ENCODE measurements at places on chromosomes 13 and 19. TPM values are rescaled to one million over a fixed set of nuclear protein-coding genes. Genes with fewer than 3 reads are reported as not detected.

GRCh38 chr19:5171711-5172110, 168.9 kb downstream of the PTPRS start:
- H3K27ac ChIP-seq, result no peak overlapping the region
- DNase-seq, result no peak
- H3K4me3 ChIP-seq, result no peak overlapping the region
- H3K36me3 ChIP-seq, result no peaks in the 10 kb centered on the region

DNA sequence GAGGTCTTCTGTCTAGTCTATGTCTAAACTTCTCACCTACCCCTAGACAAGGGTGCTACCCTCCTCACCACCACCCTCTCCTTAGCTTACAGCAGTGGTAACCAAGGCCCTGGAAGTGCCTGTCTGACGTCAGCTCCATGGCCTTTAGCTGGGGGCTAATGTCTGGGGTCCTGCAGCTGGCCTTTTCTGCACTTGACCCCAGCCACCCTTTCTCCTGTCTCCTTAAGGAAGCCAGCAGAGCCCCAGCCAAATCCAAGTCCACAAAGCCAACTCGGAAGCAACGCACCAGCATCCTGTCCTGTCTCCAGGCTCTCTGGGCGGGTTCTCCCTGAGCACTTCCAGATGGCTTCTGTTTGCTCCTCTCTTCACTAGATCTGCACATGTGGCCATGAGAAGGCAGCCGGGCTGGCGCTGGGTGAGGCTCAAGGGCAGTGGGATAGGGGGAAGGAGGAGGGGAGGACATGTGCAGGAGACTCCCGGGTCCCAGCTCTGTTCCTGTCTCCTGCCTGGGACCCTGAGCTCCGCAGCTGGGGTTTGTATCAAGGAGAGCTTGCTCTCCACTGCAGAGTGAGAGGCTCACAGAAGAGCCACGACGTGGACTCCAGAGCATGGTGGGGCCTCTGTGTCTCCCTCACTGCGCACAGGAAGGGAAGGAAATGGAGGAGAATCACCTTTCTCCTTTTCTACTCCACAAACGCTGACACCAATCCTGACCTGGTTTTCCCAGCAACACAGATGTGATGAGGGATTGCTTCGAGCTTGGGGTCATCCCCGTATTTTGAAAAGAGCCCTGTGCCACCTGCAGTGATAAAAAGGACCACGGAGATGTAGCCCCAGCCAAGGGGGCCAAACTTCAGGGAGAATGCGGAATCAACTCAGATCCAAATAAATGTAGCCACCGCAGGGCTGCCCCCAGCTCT, 204.2 kb downstream of the USP12 start:
- no peak overlapping the region for H3K4me3 ChIP-seq
- no peaks in the 10 kb centered on the region for H3K4me1 ChIP-seq
- no peaks in the 10 kb centered on the region for H3K27me3 ChIP-seq
- H3K27ac ChIP-seq, result no peak overlapping the region
- no peak for DNase-seq
- no peaks in the 10 kb centered on the region for H3K36me3 ChIP-seq

GRCh38 chr19:12969292-12969988, at the start of gene DAND5:
Gene DAND5, plus strand, starts transcription at chr19:12969576. Its CDS starts 85 bp downstream, at chr19:12969661.
- no peak within 1 kb of the TSS for H3K4me3 ChIP-seq
- H3K4me1 ChIP-seq, result peaks cover 9% of the 10 kb centered on the region
- no peak within 1 kb of the TSS for H3K27ac ChIP-seq
- DNase-seq, result no peak
- H3K36me3 ChIP-seq, result no peaks in the 10 kb centered on the region

DNA sequence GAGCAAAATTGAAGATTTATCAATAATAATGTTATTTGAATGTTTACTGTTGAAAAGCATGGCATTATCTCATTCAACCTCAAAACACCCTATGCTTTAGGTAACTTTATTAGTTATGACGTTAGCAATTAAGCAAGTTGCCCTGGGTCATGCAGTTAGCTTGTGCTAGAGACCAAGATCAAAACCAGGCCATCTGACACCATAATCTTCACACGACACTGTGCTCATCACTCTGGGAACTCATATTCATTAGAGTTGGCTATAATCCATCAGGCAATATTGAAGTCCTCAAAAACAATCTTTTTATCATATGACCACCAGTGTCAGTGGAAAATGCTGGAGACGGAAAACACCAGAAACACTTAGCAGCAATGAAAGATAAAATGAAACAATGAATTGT, 253.5 kb downstream of the PCDH20 start:
- DNase-seq, result no peak
- no peak overlapping the region for H3K4me3 ChIP-seq
- H3K36me3 ChIP-seq, result no peaks in the 10 kb centered on the region
- no peak overlapping the region for H3K27ac ChIP-seq

DNA sequence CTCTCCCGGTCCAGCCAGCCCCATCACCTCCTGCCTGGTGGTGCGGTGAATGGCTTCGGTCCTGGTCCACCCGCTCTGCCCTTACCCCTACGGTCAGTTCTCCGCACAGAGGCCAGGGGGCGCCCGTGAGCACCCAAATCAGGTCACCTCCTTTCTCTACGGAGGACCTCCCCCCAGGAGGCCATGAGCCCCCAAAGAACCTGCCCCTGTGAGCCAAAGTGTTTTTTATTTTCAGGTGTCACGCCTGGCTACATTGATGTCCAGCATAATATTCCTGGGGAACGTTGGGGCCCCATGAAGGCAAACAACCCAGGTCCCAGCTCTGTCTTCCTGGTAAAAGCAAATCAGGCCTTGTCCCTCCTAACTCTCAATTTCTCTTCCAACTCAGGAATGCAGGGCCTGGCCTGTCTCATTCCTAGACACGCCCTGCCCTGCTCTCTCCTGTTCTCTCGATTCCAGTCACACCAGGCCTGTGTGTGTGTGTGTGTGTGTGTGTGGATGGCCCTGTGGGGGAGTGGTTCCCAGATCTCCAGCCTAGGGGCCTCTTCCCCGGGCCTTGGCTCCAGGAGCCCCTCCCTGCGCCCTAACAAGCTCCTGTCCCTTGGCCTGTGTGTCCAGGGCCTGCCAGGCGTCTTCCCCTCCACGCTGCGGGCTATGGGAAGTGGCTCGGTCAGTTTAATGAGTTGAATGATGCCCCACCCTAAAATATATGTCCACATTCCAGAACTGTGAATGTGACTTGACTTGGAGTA, 9.7 kb upstream of the GIPC1 start:
- H3K27me3 ChIP-seq, result no peaks in the 10 kb centered on the region
- peak; percentile 70 for DNase-seq
- H3K27ac ChIP-seq, result peak overlapping the region; percentile 63
- peaks cover 35% of the 10 kb centered on the region for H3K4me1 ChIP-seq
- H3K4me3 ChIP-seq, result no peak overlapping the region

DNA sequence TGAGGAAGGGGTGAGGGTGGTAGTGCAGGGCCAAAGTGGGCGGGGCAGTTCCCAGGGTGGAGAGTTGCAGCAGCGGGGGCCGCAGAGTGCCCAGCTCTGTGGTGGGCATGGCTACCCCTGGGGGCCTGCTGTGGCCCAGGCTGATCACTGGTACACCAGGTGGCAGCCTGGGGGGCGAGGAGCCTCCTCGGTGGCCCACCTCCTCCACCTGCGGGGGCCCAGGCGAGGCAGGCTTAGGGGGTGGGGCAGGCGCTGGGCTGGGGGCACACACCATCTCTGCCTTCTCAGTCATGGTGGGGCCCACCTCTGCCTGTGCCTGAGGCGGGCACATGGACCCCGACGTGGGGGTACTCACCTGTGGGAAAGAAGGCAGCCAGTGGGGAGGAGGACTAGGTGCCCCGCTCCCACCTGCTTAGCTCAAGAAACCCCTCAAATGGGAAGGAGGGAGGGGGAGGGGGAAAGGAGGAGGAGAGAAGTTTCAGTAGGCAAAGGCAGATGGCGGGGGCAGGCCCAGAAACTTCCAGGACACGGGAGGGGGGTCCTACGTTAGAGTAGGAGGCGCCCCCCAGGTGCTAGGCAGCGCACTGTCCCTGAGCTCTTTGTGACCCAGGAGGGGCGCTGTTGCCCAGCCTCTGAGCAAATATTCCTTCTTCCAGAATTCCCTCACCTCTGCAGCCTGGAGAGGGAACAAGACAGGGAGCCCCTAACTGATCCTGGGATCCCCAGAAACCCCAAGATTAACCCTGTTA, 1.6 kb downstream of the LYL1 start:
- H3K4me3 ChIP-seq, result peak overlapping the region; percentile 67
- no peaks in the 10 kb centered on the region for H3K27me3 ChIP-seq
- H3K27ac ChIP-seq, result peak overlapping the region; percentile 87
- H3K36me3 ChIP-seq, result no peaks in the 10 kb centered on the region
- no peak for DNase-seq

DNA sequence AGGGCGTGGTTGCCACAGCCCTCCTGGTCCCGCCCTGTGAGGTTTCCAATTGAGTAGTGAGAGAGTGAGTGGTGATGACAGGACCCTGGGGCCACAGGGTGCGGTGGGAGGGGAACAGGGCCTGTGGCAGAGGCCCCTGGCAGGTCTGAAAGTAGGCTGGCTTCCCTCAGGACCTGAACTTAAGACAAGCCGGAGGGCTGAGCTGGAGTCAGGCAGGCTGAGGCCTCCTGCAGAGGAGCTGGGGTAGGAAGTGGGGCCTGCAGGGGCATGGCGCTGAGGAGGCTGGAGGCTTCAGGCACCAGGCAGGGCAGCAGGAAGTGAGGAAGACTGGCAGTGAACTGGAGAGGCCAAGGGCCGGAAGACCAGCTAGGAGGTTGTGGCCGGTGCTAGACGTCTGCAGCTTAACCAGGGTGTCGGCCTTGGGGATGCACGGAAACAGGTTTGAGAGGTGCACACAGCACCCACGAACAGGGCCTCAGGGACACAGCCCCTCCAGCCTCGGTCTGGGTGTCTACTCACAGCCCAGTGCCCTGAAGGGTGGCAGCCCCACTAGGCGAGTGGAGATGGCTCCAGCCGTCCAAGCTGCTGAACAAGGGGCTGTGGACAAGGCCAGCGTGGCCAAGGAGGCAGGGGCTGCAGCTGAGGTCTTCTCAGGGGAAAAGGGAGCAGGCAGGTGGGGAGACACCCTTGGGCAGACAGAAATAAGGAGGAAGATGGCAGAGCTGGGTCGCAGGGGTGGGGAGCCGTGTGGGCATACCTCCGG, 17.8 kb downstream of the POP4 start:
- H3K36me3 ChIP-seq, result no peaks in the 10 kb centered on the region
- DNase-seq, result no peak
- no peaks in the 10 kb centered on the region for H3K27me3 ChIP-seq

DNA sequence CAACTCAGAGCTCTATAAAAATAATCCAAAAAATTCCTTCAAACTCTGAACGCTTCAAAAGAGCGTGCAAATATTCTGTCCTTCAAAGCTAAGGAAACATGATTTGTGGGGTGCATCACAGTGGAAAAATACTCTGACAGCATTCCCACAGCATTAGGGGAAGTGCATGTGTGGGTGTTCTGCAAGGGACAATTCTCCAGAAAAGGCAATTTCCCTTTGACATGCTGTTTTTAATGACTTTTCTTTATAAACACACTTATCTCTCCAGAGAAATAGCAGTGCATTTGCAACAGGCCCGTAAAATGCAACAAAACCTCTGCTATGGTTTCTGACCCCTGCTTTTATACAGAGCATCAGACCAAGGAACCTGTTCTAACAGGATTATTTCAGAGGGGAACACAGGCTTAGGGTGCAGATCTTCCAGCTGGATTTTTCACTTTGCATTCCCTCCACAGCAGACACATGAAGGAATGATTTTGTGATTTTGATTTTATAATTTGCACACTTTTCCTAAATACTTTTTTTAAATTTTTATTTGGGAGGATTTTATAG, 42.6 kb downstream of the KL start:
- H3K27ac ChIP-seq, result no peak overlapping the region
- no peaks in the 10 kb centered on the region for H3K4me1 ChIP-seq
- H3K36me3 ChIP-seq, result no peaks in the 10 kb centered on the region
- no peaks in the 10 kb centered on the region for H3K27me3 ChIP-seq

DNA sequence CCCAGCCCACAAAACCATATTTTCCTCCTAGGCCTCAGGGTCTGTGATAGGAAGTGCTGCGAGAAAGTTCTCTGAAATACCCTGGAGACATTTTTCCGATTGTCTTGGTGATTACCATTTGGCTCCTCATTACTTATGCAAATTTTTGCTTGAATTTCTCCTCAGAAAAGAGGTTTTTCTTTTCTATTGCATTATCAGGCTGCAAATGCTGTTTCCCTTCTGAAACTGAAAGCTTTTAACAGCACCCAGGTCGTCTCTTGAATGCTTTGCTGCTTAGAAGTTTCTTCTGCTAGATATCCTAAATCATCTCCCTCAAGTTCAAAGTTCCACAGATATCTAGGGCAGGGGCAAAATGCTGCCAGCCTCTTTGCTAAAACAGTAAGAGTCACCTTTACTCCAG, 434.2 kb downstream of the PCDH20 start:
- H3K4me1 ChIP-seq, result no peaks in the 10 kb centered on the region
- H3K4me3 ChIP-seq, result no peak overlapping the region
- H3K27ac ChIP-seq, result no peak overlapping the region
- no peaks in the 10 kb centered on the region for H3K36me3 ChIP-seq
- no peak for DNase-seq

DNA sequence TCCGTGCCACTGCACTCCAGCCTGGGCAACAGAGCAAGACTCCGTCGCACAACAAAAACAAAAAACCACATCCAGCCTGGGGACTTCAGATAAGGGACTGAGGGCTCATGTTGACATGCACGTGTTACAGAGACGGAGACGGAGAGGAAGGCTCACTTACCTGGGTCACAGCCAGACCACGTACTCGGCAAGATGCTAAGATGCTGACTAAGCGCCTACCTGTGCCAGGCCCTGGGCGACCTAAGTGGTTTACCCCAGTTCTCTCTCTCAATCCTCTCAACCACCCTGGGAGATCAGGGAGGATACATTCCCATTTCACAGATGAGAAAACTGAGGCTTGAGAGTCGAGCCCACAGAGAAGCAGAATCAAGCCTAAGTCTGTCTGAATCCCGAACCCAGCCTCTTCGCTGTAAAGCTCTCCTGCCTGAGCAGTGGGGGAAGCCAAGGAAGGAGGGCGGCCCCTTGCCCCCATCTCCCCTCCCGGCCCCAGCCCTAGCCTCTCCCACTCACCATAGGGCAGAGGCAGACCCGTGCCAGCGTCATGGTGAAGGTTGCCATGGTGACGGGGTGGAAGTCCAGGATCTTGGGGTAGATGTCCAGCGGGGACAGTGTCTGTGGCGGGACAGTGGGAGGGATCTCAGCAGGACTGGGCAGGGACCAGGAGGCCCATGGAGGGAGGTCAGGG, 13.5 kb downstream of the ERCC2 start:
- H3K27ac ChIP-seq, result no peak overlapping the region
- no peaks in the 10 kb centered on the region for H3K4me1 ChIP-seq
- DNase-seq, result no peak
- no peaks in the 10 kb centered on the region for H3K27me3 ChIP-seq
- H3K36me3 ChIP-seq, result peaks cover 14% of the 10 kb centered on the region

CEACAM16 gene
- not detected for polyA plus RNA-seq

FFAR1 gene
- polyA plus RNA-seq, result not detected

ZNF284 gene
- 0.63 TPM for polyA plus RNA-seq

COG6 gene
- 24.6 TPM for polyA plus RNA-seq

SIGLEC11 gene
- polyA plus RNA-seq, result not detected

All from CD4-positive, CD25-positive, alpha-beta regulatory T cell (primary cell).